ENCODE measurements at places on chromosomes 5 and 9.

DNA sequence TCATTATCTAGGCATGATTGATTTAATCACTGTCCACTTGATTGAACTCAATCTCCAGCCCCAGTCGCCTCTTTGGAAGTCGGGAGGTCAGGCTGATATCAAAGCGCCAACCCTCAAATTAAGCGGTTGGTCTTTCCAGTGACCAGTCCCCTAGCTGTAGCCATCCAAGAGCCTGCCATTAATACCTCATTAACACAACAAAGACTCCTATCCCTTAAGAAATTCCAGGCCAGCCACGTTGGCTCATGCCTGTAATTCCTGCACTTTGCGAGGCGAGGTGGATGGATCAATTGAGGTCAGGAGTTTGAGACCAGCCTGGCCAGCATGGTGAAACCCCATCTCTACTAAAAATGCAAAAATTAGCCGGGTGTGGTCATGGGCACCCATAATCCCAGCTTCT, 27.4 kb upstream of the GCNT1 start:
- no peak for DNase-seq

DNA sequence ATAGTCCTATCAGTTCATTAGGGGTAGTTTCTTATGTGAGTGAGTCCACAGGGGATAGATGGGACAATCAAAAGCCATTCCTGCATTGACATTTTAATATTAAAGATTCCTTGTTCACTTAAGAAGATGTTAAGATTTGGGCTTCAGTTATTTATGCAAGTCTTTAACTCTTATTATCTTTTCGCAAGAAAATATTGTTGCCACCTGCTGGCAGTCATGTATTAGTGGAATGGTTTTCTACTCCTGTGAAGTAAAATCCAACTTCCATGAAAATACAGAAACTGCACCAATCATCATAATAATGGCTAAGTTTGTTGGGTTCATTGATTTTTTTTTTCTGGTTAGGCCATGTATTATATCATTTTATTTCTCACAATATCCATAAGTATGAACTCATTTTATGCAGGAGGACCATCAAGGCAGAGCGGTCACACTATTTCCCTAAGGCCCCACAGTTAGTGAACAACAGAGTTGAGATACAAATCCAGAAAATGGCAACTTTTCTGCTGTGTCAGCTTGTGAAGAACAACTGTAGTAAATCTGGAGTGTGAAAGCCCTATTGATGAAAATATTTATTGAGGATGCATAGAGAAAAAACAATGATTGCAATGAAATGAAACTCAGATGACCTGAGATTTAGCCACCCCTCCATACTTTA, 88.5 kb upstream of the TXNDC8 start:
- no peak for DNase-seq

DNA sequence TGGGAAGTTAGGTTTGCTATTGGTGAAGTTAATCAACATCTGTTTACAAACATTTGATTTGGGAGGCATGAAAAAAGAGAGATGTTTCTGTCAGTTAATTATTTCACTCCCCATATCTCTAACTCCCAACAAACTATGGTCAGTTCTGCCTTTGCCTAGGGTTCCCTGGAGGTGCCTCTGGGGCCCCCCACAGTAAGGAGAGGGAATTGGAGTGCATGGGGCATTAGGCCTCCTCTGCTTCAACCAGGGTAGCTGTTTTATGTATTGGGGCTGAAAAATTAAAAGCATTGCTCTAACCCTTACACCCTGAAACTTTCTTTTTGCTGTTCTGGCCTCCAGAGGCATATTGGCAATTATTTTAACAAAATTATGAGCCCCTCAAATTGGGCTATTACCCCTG, 32.3 kb downstream of the RUSC2 start:
- no peak for DNase-seq

- DNase-seq: no peak
These were observed 249.7 kb upstream of the IRX4 start for GRCh38 chr5:2132497-2132847.

GRCh38 chr9:137311986-137312851, 10.1 kb upstream of the NRARP start:
- DNase-seq: no peak

GRCh38 chr5:159053708-159054107, 46.0 kb downstream of the EBF1 start:
- no peak for DNase-seq

GRCh38 chr9:133103183-133103986, 17.7 kb downstream of the RALGDS start:
- peak; percentile 67 for DNase-seq

- DNase-seq: no peak
These were observed 13.7 kb upstream of the ARAP3 start for GRCh38 chr5:141695627-141696215.

- DNase-seq: no peak
These were observed 186.7 kb downstream of the COMMD10 start for GRCh38 chr5:116271446-116272025.

DNA sequence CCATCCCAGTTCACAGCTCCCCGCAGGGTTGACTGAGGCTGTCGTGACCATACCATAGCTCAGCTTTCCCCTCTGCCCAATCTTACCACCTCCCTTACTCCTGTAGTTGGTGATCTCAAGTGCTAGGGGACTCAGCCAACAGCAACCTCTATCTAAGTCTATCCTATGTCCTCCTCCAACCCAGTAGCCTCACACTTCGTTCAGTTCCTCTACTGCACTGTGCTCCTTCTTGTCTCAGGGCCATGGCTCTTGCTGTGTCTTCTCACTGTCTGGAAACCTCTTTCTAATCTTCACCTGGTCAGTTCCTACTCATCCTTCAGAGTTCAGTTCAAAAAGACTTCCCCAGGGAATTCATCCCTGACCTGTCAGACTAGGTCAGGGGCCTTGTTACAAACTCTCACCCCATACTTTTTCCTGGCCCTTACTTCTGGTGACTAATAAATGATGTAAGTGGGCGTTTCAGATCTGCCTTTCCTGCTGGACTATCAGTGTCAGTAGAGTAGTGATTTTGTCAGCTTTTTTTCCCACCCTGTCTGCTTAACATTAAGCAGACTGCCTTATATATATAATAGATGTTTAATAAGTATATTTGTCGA, 53.6 kb upstream of the NR3C1 start:
- no peak for DNase-seq

- DNase-seq: no peak
These were observed 151.0 kb downstream of the C5orf15 start for GRCh38 chr5:133817456-133817855.

DNA sequence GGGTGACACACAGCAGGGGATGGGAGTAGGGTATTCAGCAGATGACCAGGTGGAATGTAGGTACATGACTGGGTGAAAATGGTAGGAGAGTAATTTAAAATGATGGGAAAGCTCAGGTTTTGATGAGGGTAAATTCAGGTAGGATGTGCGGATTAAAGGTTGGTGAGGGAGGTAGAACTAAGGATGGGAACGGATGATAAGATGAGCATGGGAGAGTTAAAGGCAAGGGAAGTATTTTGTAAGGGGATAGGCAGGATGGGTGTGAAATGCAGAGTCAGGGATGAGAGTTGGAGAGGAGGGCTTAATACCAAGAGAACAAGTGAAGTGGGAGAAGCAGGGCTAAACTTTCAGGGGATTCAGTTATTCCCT, 1.5 kb downstream of the TLN1 start:
- DNase-seq: no peak

GRCh38 chr9:97593960-97594359, 39.2 kb downstream of the TSTD2 start:
- DNase-seq: no peak

DNA sequence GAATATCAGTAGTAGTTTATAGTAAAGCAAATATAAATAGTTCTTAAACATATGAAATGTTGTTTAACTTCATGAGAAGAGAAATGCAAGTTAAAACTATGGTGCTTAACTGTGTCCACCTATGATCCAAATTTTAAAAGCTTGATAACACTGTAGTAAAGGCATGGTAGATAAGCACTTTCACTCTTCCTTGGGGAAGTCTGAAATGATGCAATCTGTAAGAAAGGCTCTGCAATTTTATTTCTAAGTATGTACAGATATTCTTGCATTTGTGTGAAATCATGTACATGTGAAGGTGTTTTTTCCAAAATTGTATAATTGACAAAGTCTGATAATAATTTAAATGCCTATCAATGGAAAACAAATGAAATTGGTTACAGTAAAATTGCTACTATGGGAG, 66.9 kb downstream of the SYK start:
- no peak for DNase-seq

- peak; percentile 10 for DNase-seq
These were observed 67.0 kb downstream of the HAPLN1 start for GRCh38 chr5:83653669-83654068.

DNA sequence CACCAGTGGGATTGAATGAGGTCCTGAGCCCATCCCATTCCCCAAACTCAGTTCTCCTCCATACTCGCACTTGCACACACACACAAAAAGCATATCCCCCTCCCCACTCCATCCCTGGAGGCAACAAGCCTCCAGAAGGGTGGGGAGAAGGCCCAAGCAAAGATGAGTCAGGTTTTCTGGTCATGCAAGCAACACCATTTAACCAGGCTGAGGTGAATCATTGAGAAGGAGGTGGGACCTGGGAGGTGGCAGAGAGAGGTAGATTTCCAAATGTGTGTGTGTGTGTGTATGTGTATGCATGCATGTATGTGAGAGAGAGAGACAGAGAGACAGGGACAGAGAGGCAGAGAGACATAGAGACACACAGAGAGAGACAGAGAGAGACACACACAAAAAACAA, 185.2 kb upstream of the TRIM32 start:
- DNase-seq: no peak

- no peak for DNase-seq
These were observed 624 bp upstream of the RETREG1 start for GRCh38 chr5:16617274-16617968.

DNA sequence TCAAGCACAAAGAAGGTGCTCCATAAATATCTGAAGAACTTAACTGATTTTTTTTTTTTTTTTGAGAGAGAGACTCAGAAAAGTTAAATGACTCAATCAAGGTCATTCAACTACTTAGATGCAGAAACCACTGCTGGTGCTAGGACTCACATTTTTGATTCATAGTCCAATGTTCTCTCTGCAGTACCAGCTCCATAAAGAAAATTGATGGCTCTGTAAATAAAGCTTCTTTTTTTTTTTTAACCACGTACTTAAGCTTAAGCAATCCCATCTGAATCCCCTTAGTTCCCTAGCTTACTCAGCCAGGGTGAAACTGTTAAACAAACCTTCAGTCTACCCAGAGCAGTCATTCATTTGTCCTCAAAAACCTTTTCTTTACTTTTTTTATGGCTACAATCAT, 657.0 kb upstream of the WWC1 start:
- DNase-seq: no peak

- no peak for DNase-seq
These were observed 128.2 kb upstream of the GAS1 start for GRCh38 chr9:87075537-87075936.

DNA sequence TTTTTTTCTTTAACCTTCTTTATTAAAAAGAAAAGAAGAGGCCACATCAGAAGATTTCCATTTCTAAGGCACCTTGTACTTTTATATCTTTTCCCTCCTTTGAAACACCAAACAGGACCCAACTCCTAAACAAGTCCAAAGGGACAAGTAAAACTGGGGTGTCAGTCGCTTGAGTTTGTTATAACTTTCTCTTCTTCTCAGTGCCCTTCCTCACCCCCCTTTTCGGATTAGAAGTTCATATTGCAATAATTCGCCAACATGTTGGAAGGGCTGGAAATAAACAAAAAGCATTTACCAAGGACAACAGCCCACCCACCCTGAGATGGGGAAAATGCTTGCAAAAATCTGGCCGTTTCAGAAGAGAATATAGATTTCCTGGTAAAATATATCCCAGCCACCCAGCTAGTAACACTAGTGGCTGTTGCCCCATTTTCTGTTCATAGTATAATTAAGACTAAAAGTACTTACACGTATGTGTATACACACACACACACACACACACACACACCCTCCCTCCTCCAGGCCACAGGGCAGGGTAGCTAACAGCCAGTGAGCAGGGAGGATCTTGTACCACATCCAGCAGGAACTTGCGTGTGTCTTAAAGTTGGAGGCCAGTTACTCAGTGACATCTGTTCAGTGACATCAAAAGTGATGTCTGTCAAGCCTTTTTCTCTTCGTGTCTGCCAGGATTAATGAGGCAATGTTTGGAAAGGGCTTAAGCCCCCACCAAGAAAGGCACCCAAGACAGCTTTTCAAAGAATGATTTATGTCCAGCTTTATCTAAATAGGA, 149.1 kb upstream of the KLF4 start:
- no peak for DNase-seq
